ENCODE measurements at places on chromosomes 12 and 14.

DNA sequence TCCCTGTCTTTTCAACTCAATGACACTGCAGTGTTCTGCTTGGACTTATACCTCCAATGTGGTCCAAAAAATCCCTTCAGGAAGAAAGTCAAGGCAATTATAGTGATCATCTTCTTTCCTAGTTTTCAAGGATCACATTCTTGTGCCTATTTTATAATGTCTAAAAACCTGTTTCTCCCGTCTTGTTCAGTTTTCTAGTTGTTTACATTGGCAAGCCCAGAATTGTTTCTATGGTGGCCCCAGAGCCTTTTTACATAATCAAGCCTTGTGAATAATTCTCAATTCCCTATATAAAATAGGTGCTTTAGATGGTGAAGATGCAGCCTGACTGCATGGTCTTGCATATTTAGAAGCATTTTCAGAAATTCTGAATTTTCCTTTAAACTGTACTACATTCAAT lies 14.5 kb upstream of the LDHB start:
- DNase-seq = no peak

DNA sequence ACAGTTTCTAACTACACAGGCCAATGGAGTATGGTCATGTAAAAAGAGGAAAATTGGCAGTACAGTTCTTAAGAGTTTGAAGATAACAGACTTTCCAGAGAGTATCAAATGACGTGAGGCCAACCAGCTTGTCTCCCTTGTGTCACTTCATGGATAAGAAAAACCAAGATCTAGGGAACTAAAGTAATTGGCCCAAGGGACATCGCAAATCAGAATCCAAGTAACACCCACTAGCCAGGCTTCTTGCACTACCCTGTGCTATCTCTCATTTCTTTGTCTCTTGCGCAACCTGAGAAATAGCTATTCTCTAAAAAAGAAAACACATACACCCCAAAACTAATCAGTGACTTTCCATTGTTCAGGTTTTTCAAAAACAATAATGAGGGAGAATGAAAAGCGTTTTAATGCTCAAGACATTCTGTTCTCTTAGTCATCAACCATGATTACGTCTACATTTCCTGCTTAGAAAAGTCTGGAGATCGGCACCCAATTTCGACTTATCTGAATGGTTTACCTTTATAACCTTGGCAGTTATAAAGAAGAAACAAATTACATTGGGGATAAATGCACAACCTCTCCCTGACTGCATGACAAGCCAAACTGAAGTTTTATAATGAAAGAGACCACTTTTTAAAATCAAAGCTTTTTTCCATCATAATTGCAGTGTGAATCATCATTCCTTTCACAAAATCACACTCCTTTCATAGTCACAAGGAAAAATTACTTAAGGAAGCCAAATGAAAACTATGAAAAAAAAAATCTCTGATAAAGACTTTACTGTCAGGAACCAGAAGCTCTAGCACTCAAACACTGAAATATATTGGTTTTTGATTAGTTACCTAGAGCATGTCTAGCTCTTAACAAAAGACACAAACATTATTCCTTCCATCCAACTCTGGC lies 42.1 kb downstream of the TMTC1 start:
- no peak for DNase-seq

GRCh38 chr14:43166163-43166562 lies 1340.9 kb downstream of the FSCB start:
- DNase-seq = no peak

DNA sequence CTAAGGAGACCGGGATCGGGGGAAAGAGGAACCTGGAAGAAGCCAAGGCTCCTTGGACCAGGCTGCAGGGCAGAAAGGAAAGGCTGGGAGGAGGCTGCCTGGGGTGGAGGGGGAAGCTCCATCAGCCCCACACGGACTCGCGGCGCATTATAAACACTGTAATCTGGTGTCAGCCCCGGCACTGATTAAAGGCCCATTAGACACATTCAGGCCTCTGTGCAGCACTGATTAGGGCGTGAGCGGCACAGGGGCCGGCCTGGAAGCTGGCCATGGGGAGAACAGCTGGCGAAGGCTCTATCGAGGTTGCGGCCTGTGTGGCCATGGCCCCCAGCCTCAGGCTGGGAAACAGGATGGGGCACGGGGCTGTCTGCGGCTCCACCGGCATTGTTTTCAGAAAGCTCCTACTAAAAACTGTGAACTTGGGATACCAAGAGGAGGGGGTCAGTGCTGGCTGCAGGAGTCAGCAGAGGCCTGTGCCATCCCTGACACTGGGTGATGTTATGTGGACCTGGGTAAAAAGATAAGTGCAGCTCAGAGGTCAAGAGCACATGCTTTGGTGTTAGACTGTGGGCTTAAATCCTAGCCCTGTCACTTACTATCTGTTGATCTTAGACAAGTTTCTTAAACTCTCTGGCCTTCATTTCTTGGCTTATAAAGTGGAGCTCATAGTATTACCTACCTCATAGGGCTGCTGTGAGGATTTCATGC lies 10.6 kb downstream of the ACVRL1 start:
- DNase-seq = no peak

DNA sequence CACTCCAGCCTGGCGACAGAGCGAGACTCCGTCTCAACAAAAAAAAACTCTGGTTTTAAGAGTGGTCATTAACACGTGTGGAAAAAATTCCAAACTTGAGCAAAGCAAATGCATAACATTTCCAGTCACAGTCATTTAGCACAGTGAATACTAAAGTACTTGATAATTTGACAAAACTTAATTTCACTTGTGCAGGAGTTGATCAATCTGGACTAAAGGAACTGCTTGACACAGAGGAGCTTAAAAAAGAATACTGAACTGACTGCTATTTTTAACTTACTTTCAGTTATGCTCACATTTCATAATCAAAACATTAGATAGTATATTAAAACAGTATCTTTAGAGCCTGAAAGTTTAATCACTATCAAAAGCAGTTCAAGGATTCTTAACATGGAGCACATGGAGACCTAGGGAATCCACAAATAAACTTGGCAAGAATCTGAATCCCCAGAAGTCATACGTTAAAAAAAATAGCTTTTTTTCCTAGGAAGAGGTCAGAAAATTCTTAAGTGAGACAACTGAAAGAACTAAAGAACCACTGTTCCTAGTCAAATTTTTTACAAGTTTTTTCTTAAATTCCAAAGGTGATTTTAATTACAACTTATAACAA lies 7.4 kb downstream of the UBE2N start:
- DNase-seq = no peak

DNA sequence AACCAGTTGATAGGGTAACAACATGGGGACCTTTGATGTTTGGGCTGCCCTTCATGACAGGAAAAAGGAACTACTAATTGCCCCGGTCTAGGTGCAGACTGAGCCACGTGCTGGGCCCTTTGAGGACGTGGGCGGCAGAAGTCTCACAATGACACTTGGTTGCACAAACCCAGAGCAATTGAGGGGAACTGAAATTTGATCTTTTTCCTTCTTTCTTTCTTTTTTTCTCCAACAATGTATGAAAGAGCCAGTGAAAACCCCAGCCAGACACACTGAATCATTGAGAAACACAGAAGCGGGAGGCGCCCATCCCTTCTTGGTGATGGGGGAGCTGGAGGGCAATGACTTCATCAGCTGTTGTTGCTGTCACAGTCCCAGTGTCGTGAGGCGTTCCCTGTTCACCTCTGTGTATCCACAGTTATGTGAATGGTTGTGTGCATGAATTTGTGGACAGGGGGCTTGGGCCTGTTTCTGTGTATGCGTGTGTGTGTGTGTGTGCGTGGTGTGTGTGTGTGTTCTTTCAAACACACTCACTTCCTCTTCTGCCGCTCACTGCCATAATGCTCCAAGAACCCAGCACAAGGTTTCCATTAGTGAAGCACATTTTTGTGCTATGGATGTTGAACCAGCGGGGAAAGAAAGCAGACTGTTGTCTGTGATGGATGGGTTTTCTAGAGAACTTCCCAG lies 137.5 kb upstream of the CCND2 start:
- no peak for DNase-seq

GRCh38 chr12:92294676-92295440 lies 149.2 kb upstream of the BTG1 start:
- DNase-seq = no peak

GRCh38 chr14:74539503-74539902 lies 45.9 kb downstream of the ISCA2 start:
- DNase-seq = no peak

DNA sequence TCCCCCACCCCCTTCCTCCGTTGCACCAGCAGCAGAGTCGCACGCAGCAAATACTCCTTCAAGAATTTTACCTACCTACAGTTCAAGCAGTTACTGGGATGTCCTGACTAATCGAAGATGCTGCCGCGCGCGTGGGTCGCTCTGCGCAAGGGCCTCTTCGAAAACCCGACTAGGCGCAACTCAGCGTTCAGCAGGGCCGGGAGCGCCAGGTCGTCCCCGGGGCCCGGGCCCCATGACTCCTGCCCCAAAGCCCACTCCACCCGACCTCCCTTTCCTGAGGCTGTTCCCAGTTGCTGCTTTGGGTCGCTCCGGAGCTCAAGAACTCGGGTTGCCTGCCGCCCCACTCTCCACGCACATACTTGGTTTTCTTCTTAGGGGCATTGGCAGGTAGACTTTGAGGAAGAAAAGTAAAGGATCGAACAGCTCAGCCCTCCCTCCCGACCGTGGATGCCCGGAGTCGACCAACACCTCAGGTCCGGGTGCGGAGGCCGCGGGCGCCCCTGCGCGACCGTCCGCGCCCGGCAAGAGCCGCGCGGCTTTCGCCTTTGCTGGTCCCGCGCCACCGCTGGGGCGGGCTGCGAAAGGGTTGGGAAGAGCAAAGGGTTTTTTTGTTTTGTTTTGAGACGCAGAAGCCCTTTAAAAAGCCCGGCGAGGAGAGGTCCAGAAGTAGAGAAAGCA lies 1.9 kb downstream of the BMP4 start:
- no peak for DNase-seq

DNA sequence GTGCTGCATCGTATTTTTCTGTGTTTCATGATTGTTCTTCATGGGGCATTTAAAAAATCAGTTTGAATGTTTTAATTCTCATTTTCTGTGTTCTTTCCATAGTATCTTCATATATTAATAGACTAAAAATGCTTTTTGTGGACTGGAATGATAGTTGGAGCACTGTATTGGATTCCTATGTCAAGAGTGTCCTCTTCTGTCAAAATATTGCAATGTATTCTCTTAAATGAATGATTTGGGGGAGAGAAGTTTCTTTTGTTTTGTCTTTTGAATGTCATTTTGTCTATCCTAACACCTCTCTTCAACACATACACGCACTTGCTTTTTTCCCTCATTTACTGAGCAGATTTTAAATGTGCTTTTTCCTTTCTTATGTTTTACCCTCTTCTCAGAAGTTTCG lies 4.7 kb upstream of the EIF2S3B start:
- no peak for DNase-seq

DNA sequence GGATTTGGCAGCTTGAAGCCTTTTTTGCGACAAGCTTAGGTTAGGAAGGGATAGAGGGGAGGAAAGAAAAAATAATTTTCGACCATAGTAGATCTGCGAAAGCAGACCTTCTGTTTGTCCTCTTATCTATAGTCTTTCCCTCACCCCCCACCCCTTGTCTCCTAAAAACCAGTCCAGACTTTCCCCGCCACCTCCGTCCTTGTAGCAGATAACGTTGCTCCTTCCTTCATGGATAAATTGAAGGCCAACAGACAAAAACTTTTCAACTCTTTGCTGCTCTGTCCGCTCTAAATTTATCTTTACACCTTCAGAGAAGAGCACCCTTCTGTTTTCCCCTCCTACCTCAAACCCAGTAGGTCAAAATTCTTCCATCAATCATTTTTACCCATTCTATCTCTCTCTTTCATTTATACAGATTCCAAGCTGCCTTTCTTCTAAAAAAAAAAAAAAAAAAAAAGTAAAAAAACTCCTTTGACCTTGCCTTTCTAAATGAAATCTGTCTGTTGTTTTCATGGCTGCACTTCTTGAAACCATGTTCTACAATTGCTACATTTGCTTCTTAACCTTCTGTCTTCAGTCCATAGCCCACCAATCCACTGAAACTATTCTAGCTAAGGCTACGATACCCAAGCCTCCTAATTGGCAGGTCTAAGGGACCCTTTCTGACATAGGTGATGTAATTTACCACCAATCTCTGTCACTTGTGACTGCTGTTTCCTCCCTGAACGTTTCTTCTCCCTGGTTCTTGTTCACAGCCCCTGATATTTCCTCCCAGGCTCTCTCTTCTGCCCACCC lies 11.1 kb upstream of the NEMF start:
- no peak for DNase-seq

GRCh38 chr12:62698701-62699101 lies 232.1 kb downstream of the MON2 start:
- no peak for DNase-seq

DNA sequence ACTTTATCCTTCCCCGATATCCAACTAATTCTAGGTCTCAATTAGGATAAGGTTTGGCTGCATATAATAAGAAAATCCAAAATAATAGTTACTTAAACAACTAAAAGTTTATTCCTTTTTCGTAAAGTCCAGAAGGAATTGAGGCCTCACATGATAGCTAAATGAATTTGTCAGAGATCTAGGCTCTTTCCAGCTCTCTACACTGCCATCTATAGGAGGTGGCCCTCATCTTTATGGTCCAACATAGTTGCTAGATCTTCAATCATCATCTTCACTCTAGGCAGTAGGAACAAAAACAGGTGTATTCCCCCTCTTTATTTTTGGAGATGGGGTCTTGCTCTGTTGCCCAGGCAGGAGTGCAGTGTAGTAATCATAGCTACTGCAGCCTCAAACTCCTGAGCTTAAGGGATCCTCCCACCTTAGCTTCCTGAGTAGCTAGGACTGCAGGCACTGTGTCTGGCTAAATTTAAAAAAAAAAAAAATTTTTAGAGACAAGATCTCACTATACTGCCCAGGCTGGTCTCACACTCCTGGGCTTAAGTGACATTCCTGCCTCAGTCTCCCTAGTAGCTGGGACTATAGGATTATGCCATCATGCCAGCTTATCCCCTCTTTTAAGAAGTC lies 46.5 kb upstream of the SAV1 start:
- DNase-seq = no peak

GRCh38 chr14:33714527-33715226 lies 236.2 kb downstream of the EGLN3 start:
- no peak for DNase-seq

GRCh38 chr14:94239406-94239805 lies 53.7 kb downstream of the SERPINA10 start:
- no peak for DNase-seq

DNA sequence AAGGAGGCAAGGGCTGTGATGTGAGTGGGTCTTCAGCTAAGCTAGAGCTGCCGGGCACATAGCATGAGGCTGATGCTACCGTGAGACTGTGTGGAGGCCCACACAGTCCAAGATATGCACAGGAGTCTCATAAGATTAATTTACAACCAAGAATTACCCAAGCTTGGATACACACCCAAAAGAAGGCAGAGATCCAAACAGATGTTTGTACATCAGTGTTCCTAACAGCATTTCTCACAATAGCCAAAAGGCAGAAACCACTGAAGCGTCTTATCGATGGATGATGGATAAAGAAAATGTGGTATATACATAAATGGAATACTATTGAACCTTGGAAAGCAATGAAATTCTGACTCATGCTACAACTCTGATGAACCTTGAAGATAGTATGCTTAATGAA lies 40.8 kb upstream of the RIC8B start:
- DNase-seq = no peak

DNA sequence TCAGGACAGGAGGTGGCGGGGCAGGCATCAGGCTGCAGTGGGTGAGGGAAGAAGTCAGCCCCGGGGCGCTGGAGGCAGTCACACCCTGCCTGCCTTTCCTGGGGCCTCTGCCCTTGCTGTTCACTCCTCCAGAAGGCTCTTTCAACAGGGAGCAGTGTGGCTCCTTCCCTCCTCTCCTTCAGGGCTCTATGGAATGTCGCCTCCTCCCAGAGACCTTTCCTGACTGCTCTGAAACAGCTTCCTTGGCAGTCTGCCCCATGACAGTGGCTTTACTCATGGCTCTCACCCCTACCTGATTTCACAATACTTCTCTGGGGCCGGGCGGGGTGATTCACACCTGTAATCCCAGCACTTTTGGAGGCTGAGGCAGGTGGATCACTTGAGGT lies 7.1 kb downstream of the RHOF start:
- no peak for DNase-seq
